ENCODE measurements at places on chromosomes 7 and 10. TPM values are rescaled to one million over a fixed set of nuclear protein-coding genes. Genes with fewer than 3 reads are reported as not detected.

The MEIG1 gene
- total RNA-seq = not detected

The GPR26 gene
- 0.07 TPM for total RNA-seq

The PI4K2A gene
- 23.3 TPM for total RNA-seq

The SEC61A2 gene
- 18.2 TPM for total RNA-seq

The AMZ1 gene
- total RNA-seq = 0.73 TPM

The PDK4 gene
- total RNA-seq = 0.12 TPM

The SERPINE1 gene
- total RNA-seq = 2.0 TPM

The HKDC1 gene
- total RNA-seq = not detected

The GRID2IP gene
- total RNA-seq = 1.5 TPM

The HOXA2 gene
- total RNA-seq = not detected

The ADAM12 gene
- 0.87 TPM for total RNA-seq

The HMX3 gene
- total RNA-seq = 0.35 TPM

The PLXDC2 gene
- 19.4 TPM for total RNA-seq

The ZNF735 gene
- total RNA-seq = not detected

The EFCAB10 gene
- total RNA-seq = 4.7 TPM

The FMC1 gene
- total RNA-seq = 4.8 TPM

The SYT15 gene
- not detected for total RNA-seq

Measured in GM23338 (cell line).